Common myeloid progenitor, CD34-positive (primary cell): ENCODE measurements at places on chromosomes 6 and 20.

- no peak for DNase-seq
Measured at GRCh38 chr6:112613410-112613809, 266.3 kb downstream of the RFPL4B start.

DNA sequence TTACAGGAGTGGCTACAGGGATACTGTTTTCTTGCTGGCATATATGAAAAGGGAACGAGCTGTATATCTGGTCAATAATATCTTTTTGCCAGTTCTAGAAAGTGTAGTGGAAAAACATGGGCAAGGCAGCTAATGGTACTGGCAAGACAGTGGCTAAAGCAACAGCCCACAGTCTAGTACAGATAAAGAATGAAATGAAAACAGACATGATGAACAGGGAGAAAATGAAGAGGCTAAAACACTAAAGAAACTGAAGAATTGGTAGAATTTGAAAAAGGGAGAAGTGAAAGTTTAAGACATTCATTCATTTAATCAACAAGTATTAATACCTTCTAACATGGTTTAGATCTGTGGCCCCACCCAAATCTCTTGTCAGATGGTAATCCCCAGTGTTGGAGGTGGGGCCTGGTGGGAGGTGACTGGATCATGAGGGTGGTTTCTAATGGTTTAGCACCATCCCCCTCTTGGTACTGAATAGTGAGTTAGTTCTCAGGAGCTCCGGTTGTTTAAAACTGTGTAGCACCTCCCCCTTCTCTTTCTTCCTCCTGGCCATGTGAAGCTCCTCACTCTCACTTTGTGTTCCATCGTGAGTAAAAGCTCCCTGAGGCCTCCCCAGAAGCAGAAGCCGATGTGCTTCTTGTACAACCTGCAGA is 18.1 kb downstream of the FAM184A start:
- no peak for DNase-seq

DNA sequence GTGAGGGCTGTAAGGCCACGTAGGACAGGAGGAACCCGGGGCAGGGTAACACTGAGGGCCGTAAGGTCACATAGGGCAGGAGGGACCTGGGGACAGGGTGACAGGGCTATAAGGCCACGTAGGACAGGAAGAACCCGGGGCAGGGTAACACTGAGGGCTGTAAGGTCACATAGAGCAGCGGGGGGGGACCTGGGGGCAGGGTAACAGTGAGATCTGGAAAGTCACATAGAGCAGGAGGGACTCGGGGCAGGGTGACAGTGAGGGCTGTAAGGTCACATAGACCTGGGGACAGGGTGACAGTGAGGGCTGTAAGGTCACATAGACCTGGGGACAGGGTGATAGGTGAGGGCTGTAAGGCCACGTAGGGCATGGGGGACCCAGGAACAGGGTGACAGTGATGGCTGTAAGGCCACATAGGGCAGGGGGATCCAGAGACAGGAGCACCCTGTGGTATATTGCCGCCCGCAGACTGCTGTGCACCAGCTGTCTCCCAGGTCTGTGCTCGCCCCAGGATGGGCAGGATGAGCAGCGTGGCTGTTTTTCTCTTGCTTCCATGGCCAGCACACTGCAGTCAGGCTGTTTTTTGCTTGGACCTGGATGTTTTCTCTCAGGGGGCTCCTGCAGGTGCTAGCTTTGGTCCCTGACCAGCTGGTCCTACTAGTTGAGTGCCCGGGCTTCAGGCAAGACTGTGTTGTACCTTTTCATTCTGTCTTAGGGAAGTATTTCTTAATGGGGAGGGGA is 55.7 kb downstream of the SYTL3 start:
- no peak for DNase-seq

- no peak for DNase-seq
Measured at GRCh38 chr6:37004044-37004980, 1.1 kb upstream of the FGD2 start.

DNA sequence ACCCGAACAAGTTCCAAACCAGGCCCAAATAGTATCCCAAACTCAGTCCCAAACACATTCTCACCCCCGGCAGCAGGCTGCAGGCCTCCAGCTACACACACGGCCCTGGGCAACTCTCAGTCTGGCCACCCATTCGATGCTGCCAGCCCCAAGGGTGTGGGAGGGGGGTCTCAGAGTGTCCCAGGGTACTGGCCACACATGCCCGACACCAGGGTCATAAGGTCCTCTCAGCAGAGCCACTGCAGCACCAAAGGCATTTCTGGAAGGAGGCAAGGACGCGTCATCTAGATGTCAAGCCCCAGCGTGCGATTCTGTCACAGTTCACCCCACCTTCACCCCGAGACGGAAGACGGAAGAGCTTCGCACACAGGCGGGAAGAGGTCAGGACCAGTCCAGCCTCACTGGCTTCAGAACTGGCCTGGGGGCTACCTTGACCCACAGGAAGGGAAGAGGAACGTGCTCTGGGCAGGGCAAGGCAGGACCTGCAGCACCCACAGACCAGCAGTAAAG is 9.5 kb downstream of the MYL9 start:
- no peak for DNase-seq

GRCh38 chr6:89566008-89566800 is 72.3 kb downstream of the LYRM2 start:
- DNase-seq, result no peak

GRCh38 chr6:38937839-38938613 is 110.6 kb upstream of the GLP1R start:
- DNase-seq, result no peak

- DNase-seq, result peak; percentile 60
Measured at GRCh38 chr6:89794324-89794723, 25.3 kb downstream of the MDN1 start.

- DNase-seq, result no peak
Measured at GRCh38 chr6:90701146-90701781, 114.4 kb upstream of the MAP3K7 start.

GRCh38 chr6:133820208-133820607 is 68.7 kb upstream of the TCF21 start:
- no peak for DNase-seq

GRCh38 chr6:106520711-106521401 is 108.4 kb downstream of the RTN4IP1 start:
- DNase-seq, result peak; percentile 64
